Mesendoderm (in vitro differentiated cells): ENCODE measurements at places on chromosomes 2 and 18.

- no peak for DNase-seq
These were observed 46.8 kb upstream of the PLA2R1 start for GRCh38 chr2:160109243-160109642.

GRCh38 chr2:74755386-74755785 is 78.5 kb upstream of the HK2 start:
- DNase-seq: no peak

DNA sequence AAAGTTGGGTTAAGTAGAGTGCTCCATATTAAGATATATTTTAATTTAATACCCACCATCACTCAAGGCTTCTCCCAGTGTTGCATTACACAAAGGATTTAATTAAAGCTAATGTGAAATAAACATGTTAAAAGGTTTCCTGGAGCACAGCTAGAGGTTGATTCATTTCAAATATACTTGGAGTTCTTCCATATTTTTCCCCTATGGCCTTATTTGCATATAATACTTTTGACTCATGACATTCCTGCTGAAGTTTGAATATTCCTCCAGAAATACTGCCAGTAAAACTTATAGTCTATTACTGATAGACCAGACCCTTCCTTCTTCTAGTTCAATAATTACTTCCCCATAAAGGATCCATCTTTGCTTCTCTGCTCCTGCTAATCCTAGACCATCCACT is 227.5 kb downstream of the GULP1 start:
- DNase-seq: no peak

DNA sequence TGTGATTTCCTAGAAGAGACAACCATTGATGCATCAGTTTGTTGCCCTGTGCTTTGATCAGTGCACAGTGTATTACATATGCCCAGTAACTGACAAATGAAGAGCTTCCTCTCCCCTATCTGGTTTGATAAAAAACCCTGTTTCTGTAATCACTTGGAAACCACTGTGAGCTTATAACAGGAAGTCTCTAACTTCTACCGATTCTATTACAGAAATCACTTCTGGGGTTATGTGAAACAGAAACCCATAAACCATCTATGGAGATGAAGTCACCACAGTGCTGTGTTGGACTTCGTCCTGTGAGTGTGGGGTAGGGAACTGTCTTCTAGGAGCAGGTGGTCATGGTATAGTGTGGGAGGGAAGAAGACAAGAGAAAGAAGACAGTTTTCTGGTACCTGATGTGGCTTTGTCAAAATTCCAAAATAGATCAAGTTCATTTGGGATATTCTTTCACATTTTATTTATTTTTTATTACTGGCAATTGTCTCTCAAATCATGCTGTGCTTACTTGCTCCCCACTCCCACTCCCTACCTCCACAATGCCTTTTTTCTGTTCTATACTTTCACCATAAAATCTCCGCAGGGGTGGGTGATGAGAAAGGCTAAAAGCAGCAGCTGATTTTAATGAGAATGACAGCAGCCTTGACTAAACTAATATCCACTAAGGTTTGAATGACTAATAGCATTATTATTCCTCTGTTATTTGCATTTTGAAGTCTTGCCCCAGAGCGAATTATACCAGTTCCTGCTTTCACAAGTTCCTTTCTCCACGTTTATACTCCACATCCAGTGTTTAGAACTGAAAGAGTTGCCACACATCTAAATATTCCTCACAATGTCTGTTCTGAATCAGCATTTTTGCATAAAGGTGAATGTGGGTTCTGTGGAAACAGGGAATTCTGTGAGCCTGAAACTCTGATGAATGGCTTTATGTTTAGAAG is 41.7 kb upstream of the RND3 start:
- peak; percentile 44 for DNase-seq

- DNase-seq: no peak
These were observed 153.3 kb upstream of the NDUFV2 start for GRCh38 chr18:8949206-8949605.

- peak; percentile 66 for DNase-seq
These were observed 126.7 kb downstream of the TWIST2 start for GRCh38 chr2:238974501-238975166.

- DNase-seq: no peak
These were observed 87.1 kb downstream of the HS1BP3 start for GRCh38 chr2:20563833-20564232.

DNA sequence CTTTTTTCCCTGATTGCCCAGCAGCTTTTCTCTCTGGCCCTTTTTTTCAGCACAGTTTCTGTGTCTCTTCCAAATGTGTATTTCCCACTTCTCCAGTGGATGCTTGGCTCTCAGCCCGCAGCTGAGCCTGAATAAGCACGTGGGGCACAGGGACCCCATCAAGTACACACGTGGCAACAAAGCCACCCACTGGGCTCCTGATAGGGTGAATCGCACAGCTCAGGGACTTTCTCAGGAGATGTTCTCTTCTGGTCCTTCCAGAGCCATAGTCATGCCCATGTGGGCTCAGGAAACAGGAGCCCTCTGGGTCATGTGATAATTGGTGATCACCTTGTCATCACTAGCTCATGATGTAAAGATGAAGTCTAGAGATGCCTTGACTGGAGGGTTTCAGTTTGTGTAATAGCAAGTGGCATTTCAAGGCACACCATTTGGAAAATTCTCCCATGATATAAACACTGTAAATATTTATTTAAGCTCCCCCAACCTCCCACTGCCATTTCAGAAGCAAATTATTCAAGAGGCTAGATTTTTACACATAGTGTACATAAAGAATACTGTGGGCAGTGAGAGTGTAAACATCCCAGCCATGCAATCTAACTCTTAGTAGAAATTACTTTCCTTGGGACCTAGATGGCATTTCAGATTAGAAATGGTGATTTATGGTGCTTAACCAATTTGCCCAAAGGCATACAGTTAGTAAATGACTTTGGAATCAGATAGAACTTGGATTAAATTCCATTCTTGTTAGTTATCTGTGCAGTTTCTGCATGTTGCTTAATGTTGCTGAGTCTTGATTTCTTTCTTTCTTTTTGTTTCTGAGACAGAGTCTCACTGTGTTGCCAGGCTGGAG is 597.5 kb downstream of the SLC4A3 start:
- DNase-seq: no peak

- DNase-seq: peak; percentile 75
These were observed 44.0 kb upstream of the XPO1 start for GRCh38 chr2:61582165-61582564.

DNA sequence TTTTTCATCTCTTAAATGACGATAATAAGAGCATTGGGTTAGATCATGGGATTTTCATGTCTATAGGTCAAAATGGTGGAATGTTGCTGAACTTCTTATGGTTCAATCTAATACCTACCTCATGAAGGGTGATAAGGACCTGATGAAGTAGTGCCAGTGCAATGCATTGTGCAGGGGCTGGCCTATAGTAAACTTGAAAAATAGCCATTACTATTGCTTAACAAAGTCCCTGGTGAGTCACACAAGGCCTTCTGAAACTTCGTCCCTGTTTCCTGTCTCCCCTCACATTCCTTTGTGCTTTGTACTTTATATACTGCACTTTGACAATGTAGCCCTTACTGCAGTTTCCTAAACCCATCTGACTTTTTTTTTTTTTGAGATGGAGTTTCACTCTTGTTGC is 515.9 kb downstream of the SLC4A3 start:
- peak; percentile 25 for DNase-seq

DNA sequence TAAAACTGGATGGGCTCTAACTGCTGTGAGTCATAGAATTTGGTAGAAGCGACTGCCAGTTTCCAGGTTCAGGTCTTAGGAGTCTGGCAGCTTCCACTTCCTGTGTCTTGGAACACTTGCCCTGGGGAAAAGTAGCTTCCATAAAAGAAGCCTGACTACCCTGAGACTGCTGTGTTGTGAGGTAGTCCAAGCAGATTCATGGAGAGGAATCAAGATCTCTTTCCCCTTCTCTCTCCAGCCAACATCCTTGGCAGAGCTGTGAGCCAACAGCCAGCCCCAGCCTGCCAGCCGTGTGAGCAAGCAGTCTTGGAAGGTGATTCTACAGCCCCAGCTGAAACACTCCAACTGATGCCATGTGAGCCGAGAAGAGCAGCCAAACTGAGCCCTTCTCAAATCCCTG is 33.7 kb downstream of the SLC20A1 start:
- peak; percentile 46 for DNase-seq

DNA sequence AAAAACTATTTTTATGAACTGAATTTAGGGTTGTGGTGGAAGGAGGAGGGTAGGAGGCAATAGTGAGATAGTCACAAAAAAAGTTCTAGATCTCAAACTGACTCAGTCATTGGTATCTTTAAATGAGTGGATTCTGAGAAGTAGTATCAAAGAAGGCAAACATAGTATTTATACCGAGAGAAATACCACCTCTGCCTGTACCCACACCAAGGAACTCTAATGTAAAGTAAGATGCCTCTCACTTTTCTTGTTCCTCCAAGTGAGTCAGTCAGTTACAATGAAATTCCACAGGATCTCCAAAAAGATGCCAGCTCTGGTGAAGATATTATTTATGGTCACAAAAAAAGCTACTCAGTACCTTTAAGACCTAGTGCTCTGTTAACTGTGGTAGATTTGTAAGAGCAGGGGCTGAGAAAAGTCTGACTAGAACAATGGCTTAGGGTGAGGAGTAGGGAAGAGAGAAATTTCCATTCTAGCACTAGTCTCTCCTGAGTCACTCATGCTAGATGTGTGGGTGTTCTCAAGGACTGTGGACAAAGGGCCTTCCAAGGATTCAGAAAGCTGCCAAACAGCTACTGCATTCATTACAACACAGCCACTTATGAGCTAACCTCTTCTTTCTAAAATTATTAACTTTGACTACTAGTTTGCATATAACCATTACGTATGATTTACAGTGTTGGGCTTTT is 36.3 kb downstream of the YWHAQ start:
- DNase-seq: peak; percentile 44

DNA sequence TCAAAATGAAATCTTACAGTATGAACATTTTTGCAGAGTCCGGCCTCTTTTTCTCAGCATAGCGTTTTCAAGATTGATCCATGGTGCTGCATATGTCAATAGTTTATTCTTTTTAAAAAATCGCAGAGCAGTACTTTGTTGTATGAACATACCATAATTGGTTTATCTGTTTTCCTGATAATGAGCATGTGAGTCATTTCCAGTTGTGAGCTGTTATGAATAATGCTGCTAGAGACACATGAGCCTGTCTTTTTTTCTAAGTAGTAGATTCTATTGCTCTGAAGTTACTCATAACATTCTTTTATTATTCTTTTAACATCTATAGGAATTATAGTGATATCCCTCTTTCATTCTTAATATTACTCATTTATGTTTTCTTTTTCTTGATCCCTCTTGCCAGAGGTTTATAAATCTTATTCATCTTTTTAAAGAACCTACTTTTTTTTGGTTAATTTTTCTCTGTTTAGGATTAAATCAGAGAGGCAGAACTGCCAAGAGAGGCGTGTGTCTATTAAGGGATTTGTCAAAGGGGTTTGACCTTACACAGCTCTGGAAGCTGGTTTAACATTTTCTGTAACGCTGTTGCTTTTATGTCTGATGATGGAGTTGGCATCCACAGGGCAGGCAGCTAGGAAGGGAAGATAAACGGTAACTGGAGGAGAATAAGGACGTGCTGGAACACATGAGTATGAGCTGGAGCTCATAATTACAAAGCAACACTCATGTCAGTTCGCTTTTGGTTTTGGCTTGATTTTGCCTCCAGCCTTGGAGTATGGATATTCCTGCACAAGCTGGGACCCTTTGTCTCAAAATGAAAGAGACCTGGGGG is 47.4 kb downstream of the MGAT5 start:
- DNase-seq: no peak
